ENCODE measurements at places on chromosomes 5 and 9.

GRCh38 chr5:122319897-122320296 is 7.9 kb downstream of the SNCAIP start:
- DNase-seq = no peak

- no peak for DNase-seq
Measured at GRCh38 chr5:140150201-140150600, 24.5 kb downstream of the IGIP start.

DNA sequence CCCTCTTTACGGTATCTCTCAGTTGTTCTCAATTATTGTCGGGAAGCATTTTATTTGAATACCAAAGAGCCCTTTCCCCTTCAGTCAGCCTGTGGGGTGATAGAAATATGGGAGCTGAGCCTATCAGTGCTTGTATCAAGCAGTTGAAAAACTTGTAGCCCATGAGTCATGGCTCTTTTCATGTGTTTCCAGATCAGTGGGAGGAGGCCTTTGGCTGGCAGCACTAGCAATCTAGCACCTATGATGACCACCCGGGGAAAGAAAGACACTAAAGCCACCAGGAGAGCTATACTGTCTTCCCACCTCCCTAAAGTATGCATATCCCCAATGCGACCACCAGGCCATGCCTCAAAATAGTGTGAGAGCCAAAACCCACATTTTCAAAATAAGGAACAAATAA is 696.9 kb upstream of the C9orf72 start:
- DNase-seq = no peak

DNA sequence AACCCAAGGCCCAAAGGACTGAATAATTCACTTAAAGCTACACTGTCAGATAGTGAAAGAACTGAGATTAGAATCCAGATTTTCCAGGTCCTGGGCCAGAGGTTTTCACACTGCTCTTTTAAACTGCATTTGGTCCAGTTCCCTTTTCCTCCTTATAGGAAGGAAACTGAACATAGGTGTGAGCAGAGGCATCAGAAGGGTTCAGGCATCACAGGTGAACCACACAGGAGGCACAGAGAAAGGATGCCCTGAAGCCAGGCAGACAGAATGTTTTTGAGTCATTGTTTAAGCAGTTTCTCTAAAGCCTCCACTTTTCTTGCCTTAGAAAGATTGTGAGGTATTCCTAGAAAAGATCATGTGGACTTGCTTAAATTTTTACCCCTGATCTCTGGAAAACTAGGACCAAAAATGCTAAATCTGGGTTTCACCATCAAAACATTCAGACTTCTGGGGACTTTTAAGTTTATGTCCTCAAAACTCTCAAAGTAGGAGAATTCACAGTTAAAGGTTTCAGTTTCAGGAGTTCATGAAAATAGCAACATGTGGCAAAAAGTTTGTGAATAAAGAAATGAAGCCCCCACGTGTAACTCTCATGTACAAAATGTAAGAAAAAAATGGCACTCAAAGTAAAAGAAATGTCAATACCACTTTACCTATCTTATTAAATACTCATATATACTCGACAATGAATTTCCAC is 386.1 kb downstream of the NTRK2 start:
- no peak for DNase-seq

GRCh38 chr9:14362175-14362574 is 48.2 kb upstream of the NFIB start:
- peak; percentile 81 for DNase-seq

- no peak for DNase-seq
Measured at GRCh38 chr5:127940854-127941253, 142.7 kb upstream of the SLC12A2 start.

GRCh38 chr5:9297134-9297533 is 248.7 kb downstream of the SEMA5A start:
- DNase-seq = no peak

GRCh38 chr5:129174480-129174879 is 79.9 kb downstream of the ISOC1 start:
- DNase-seq = no peak

DNA sequence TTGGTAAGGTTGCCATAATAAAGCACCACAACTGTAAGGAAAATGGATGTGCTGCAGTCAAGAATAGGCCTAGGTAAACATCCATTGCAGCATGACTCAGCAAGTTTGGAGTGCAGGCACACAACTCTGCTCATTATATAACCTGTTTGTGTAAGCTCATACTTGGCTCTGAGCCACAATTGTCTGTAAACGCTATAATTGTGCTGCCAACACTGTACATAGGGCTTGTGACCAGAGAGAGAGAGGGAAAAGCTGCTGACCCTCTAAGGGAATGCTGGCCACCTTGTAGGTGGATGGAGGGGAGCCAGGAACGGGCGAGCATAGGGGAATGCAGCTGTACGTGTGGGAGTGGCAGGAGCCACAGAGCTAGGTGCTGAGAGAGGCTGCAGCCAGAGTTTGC is 2186.5 kb upstream of the ACO1 start:
- no peak for DNase-seq

DNA sequence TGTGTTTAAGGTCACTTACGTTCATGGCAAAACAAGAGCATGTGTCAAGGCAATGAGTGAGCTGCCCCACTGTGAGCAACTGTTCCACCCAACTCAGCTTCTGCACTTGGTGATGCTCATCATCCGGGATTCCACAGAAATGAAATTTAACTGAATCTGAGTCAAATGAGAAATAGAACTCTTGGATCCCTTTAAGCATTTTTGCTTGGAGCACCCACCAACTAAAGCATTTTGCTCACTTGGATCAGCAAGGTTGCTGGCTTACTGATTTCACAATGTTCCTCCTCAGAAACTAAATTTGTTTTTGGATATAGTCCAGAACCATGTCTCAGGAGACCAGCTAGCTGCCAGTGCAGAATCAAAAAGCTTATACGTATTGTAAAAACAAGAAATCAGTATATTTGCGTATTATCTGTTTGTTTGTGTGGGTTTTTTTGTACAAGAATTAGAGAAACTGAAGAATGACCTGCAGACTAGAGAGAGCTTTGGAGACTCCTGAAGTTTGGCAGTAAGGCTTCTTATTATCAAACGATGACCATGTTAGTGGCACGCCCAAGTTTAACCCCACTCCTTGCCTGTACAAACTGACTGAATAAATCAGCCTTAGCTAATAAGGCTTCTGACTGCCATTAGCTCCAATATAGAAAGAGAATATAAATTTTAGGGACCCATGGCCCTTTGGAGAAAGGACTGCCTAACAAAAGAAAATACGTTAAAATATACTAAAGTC is 153.8 kb upstream of the FST start:
- no peak for DNase-seq

DNA sequence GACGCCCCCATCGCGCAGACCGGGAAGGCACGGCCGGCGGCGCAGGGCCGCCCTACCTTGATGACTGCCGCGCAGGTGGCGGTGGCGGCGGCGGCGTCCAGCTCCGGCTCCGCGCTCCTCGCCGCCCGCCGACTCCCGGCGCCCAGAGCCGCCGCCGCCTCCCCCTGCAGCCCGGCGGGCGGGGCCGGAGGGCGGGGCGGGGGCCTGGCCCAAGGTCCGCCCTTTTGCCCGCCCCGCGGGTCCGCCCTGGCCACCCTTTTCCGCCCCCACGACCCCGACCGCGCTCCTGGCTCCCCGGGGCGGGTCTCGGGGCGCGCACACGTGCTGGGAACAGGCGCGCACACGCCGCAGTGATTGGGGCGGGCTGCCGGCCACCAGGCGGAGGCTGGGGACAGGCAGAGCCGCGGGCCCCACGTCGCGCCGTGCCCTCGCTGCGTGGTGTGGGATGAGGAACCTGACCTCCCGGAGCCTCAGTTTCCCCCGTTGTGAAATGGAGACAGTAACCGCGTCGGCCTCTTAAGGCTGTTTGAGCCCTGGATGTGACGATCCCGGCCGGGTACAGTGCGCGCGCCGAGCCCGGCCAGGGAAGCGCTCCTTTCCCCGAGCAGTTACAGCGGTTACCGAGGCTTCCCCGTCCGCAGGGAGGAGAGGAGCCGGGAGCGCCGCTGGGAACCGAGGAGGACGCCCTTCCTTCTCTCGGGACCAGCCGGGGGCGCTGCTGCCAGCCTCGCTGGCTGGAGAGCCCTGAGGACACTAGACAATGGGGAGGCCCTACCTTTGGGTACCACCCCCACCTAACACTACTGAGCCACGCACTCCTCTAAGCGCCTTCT is at the start of gene CORO2A:
TSS of gene CORO2A (minus strand) at position 135 of the 833 bp plus-strand sequence. CDS start 34,977 bp downstream, outside the sequence.
- DNase-seq = peak; percentile 56

DNA sequence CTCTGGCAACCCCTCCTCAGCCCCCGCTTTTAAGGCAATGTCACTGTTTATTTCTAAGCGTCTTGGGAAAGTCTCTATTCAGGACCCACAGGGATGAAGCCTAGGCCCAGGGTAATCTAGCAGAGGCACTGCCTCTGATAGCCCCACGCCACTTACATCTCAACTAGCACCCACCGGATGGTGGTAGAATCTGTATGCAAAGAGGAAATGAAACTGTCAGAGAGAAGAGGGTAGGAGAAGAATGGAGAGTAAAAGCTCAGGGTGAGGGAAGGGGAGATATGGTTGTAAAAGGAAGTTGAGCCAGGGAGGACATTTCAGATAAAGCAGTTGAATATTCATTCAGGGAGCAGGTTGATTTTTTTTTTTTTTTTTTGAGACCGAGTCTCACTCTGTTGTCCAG is 3.0 kb downstream of the FRRS1L start:
- no peak for DNase-seq

GRCh38 chr5:53200306-53200705 is 90.7 kb upstream of the MOCS2 start:
- DNase-seq = no peak

DNA sequence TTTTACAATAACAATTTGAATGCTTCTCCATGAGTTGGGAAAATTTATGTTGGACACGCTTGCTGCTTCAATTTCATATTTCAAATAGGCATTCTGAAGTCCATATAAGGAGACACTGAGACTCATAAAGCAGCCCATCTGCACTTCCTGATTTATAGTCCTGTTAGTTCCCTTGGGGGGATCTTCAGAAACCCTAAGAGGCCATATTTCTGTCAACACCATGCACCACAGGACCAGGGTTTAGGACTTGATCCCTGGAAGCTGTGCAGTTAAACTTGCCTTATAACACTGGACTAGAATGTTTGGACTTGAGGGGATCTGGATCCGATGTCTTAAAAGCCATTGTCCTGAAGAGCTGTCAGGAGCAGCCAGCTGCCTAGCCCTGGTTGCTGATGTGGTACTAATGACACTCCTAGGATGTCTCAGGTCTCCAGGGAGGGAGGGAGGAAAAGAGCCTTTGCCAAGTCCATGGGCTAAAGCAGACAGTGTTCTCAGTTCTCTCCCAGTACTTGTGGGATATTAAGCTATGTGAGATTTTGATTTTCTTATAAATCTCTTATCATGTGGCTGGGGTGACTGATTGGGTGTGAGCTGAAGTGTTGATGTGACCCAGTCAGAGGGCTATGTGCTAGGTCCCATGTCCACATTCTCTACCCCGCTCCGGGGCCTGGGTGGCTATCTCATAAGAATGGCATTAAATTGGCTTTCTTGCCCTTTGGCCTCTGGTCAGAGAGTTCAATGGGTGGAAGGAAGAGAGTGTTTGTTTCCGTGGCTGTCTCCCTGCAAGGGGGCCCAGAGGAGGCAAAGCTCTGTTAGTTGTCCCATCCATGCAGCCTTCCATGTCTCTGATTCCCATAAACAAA is 399.8 kb downstream of the OSTF1 start:
- peak; percentile 10 for DNase-seq

GRCh38 chr9:31034311-31034710 is 1350.1 kb upstream of the ACO1 start:
- no peak for DNase-seq

GRCh38 chr5:53243403-53243802 is 133.8 kb upstream of the MOCS2 start:
- DNase-seq = no peak

GRCh38 chr9:134678206-134678605 is 36.6 kb downstream of the COL5A1 start:
- DNase-seq = no peak

DNA sequence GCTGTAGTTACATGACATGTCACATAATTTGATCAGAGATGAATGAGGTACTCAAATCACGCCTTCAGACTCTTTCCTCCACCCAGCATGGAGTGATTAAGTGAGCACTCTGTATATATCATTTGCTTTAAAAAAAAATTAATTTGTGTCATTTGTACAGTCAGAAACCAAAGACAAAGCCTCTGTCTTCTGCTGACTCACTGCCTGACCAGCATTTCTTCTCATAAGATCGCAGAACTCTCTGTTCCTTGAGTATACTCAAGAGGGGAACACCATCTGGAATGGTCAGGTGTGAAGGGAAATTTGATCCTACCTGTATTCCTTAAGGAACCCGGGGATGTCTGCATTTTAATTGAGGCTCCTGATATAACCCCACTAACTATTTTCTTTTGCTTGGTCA is 254.4 kb downstream of the FAM114A2 start:
- no peak for DNase-seq

DNA sequence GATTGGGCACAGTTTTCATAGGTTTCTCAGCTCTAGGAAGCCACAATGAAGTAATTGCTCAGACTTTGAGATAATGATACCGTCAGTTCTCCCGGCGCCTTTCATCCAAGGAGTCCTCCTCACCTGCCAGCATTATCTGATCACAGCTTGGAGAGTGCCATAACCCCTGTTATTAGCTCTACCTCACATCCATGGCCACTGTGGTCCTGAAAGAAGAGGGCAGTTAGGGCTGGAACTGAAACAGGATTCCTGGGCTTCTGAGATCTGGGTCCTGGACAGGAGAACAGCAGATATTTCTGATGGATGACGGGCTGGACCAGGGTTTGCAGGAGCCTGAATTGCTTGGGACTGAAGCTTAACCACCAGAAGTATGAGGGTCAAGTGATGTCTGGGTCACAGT is 13.5 kb downstream of the RGS3 start:
- DNase-seq = no peak

- peak; percentile 16 for DNase-seq
Measured at GRCh38 chr5:79062436-79062835, 7.0 kb downstream of the DMGDH start.

GRCh38 chr5:137214446-137215189 is 284.5 kb downstream of the SPOCK1 start:
- DNase-seq = peak; percentile 2

DNA sequence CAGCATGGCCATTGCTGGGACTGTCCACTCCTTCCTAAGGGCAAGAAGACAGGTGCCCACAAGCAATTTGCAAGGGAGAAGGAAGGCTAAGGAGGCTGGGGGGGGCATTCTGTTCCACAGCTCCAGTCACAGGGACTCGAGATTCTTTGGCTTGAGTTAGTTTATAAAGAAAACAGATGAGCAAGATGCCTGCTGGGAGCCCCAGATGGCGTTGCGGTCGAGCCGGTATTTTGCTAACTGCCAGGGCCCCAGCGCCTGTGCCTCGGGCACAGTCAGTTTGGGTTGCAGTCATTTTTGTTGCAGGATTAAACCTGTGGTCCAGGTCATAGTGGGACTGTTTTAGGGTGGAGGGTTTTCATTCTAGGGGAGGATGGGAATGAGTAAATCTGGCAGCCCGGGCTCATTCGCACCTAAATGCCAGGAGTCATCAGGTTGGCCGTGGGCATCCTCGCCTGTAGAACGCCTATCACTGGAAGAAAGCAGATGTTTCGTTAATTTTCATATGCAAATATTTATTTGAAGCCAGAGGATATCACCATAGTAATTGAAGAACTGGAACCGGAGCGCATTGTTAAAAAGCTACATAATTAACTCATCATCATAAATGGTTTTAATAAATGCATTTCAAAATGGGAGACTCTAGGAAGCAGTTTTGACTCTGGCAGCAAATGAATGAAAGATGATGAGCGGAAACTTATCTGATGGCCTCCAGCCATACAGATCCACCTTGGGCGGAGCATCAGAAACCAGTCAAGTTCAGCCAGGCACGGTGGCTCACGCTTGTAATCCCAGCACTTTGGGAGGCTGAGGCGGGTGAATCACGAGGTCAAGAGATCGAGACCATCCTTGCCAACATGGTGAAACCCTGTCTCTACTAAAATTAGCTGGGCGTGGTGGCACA is 87.1 kb upstream of the FCN2 start:
- DNase-seq = peak; percentile 55

- peak; percentile 62 for DNase-seq
Measured at GRCh38 chr5:16065831-16066230, 113.8 kb downstream of the MARCHF11 start.
